ENCODE measurements at places on chromosomes 3 and 15.

- no peak for DNase-seq
These were observed 256.3 kb downstream of the LRTM1 start for GRCh38 chr3:54671511-54671910.

- no peak for DNase-seq
These were observed 33.0 kb upstream of the ANKDD1A start for GRCh38 chr15:64878705-64879104.

- no peak for DNase-seq
These were observed 80.6 kb downstream of the MFSD1 start for GRCh38 chr3:158882445-158882844.

DNA sequence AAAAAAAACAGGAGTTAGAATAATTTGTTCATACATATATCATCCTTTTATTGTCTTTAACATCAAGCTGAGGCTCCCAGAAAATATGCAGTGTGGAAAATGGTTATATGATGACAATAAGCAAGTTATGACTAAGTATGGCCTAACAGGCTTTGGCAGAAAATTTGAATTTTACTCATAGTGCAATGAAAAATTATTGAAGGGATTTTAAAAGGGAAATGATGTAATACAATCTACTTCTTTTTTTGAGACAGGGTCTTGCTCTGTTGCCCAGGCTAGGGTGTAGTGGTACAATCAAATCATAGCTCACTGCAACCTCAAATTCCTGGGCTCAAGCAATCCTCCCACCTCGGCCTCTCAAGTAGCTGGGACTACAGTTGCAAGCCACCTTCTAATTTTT, 78.7 kb downstream of the FAIM start:
- DNase-seq = no peak

DNA sequence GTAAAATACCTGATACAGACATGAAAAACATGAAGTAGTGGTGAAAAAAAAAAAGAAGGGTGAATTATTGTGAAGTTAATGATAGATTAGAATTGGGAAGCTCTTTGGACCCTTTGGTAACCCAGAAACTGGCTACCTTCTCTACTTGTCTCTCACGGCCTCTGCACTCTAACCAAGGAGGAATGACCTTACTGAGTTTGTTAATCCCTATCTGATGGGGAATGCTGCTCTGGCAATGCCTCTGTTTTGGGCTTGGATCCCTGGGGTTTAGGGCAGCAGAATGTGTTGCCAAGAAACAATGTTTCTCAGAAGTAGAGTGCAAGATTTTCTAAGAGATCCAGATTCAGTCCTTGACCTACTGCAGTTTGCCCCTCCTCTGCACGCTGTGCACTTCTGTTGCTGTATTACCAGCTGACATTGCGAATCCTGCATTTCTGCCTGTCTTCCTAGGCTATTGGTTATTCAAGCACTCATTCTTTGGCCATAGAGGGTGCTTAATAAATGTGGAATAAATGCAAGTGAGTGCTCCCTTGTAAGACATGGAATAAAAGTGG, 49.2 kb upstream of the MAP3K13 start:
- no peak for DNase-seq

- DNase-seq = no peak
These were observed 1.2 kb upstream of the BAHD1 start for GRCh38 chr15:40439461-40439959.

GRCh38 chr15:83658430-83659416, 4.8 kb downstream of the ADAMTSL3 start:
- DNase-seq = no peak

- no peak for DNase-seq
These were observed 41.7 kb downstream of the OXSM start for GRCh38 chr3:25831578-25831977.

DNA sequence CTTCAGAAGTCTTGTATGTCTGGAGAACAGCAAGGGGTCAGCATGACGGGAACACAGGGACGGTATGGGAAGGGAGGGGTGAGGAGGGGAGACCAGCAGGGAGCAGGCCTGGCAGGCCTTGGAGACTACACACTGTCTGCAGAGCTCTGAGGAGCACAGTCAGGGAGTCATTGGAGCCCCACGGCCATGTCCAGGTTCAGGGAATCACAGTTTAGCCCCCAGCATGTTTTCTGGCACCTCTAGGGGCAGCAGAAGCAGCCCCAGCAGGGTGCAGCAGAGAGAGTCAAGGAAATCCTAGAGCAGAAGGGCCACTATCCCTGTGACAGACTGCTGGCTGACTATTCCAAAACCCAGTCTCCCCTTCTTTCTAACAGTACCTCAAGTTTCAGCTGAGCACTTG, 3.2 kb downstream of the LAMP3 start:
- DNase-seq = no peak

DNA sequence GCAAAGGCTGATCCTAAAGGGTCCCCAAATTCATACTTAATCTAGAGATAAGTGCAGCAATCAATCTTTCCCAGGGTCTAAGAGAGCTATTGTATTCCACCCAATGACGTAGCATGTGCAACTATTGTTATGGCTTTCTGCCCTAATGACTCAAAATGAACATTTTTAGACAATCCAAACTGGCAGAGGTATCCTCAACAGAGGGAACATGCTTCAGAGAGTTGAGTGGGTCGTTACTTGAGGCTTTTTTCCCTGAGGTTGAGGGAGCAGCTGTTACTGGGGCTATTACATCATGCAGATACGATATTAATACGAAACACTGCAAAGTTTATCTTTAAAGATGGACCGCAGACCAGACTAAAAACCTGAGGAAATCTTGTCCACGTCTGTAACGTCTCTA, 278.3 kb upstream of the WNT5A start:
- DNase-seq = no peak

DNA sequence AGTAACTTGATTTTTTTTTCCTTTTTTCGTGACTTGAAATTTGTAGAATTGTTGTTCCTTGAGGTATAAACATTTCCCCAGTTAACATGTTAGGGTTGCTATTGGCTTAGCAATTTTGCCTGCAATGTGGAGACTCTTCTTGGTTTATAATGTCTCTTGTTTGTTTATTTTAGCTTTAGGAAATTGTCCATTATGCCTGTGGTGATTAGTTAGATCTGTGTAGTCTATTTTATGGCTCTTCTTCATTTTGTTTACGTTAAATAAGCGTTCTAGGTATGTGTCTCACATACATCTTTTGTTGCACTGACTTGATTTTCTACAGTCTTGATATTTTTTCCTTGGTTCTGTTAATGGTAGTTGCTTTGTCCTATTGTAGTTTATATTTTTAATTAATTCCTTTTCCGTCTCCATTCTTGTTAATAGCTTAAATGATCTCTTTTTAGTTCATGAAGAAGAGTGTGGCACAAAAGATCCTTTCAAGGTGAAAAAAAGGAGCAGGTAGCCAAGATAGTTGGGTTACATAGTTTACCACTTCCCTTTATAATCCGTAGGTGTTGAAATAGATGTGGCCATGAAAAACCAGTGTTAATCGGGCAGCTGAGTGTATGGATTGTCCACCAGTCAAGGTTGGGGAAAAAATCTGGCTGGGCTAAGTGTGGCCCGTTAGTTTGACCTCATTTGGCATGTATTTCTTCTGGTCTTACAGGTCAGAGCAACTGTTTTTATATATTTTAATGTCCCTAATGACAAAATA, 12.1 kb downstream of the IQGAP1 start:
- DNase-seq = no peak

- DNase-seq = no peak
These were observed 58.7 kb upstream of the ACAN start for GRCh38 chr15:88744548-88745020.

DNA sequence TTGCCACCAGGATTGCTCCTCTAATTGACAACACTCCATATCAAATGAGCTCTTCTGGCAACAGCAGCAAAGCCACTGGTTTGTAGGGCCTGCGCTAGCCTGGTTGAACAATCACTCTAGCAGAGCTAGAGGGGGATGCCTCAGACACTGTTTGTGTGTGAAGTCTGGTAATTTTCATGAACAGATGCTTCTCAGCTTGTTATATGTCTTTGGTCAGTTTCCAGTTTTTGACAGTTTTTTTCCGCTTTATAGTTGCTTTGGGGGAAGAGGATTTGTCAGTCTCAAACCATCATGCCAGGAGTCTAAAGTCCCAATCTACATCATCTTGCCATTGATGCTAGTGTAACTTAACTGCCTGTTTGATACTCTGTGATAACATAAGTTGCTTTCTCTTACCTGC, 136.0 kb downstream of the HCN4 start:
- DNase-seq = no peak

DNA sequence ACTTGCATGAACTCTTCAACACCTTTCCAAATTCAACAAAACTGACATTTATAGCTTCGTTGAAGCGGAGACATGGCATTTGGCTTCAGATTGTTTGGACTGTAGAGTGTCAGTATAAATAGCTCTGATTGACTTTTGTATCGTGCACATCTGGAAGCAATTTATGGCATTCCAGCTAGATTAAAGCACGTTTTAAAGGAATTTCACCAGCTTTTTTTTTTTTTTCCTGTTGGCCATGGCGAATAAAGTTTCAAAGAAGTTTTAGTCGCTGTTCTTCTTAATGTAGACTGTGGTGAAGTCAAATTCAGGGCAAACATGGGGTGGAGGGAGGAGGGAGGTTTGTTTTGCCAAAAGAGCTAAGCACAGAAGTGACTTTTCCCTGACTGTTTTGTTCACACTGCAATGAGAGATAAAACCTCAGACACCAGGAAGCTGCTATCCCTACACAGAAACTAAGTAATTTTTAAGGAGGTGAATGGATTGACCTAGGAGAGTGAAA, 391.0 kb upstream of the RARB start:
- no peak for DNase-seq

DNA sequence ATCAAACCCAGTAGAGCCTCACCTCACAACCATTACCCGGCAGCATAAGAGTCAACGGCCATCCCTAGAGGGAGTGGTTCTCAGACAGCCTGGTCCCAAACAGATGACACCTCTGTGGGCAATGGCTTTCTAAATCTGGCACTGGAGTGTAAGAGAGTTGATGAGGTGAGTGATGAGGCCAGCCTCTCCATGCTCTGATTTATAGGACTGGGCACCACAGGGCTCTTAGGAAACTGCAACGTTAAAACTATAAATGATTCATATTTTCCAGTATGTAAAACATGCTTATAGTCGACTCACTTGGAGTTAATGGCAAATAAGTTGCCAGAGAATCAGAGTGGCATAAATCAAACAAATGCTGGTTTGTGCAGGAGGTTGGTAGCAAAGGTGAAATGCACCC, 187.7 kb downstream of the GREM1 start:
- no peak for DNase-seq

GRCh38 chr15:50209809-50210208, 27.8 kb downstream of the SLC27A2 start:
- DNase-seq = no peak

DNA sequence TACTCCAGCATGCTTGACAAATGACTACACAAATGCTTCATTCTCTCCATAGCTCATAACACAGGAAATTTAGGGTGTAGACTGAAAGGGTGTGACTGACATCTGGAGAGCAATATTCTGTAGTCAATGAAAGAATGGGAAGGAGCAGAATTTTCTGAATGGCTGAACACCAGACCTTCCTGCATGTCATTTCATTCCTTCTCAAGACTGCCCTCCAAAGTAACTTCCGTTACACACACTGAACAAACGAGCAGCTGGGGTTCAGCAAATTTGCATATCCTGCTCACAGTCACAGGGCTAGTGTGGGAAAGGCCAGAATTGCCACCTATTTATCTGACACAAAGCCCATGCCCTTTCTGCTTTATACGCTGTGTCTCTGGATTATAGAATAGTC, 325.0 kb upstream of the CFAP20DC start:
- DNase-seq = no peak

DNA sequence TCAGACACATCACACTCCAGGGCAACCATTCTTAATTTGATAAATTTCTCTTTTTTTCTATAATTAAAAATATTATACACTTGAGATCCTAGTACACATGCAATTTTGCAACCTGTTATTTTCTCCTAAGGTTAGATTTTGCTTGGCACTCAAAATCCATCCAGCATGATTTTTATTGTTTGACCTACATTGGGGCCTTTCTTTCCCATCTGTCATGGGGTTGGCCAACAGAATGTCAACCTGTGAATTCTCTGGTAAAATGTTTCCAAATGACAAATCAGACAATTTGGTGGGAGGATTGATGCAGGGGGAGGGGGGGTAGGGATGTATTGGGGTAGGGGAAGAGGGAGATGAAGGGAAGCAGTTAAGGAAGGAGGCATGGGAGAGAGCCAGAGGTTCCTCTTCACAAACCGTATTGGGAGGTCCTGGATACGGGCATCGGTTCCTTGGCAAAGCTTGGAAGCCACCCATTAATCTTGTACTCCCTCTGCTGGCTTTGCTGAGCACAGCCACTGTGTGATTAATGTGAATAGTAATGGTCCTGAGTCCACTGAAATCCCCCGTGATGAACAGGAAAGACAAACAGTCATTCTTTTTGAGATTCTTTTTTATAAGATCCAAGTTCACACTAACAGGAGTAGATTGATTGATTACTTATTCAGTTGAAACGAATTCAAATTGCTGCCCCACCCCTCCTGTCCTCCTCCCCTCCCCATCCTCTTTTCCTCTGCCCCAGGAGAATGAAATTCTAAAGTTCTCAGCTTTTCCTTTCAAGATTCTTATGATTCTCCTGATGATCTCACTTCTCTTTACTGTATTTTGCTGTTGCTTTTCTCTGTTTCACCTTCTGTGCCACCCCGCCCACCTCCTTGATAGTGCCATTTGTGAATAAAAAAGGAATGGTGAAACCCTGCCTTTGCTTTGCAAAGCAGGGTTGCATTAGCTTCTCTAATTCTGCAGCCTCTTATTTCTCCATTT, 82.2 kb upstream of the SLC25A26 start:
- DNase-seq = no peak

DNA sequence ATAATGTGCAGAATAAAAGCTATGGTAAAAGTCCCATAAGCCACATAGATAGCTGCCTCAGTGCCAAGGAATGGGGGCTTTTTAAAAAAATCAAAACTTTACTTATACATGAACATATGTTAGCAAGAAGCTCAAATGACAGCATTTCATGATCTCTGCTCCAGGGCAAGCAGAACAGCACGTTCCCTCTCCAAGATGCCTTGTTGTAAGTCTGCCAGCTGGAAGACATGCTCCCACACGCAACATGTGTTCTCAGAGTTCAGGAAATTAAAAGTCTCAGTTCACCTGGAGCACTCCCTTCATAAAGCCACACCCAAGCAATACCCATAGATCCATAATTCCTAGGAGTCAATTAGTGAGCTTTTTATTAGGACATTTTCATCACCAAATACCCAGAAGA, 52.2 kb downstream of the ABI3BP start:
- no peak for DNase-seq

- no peak for DNase-seq
These were observed 11.5 kb upstream of the USP50 start for GRCh38 chr15:50558012-50558411.

GRCh38 chr3:168782193-168782592, 686.5 kb upstream of the GOLIM4 start:
- DNase-seq = no peak

- no peak for DNase-seq
These were observed 6.4 kb downstream of the ITIH4 start for GRCh38 chr3:52824037-52824436.

DNA sequence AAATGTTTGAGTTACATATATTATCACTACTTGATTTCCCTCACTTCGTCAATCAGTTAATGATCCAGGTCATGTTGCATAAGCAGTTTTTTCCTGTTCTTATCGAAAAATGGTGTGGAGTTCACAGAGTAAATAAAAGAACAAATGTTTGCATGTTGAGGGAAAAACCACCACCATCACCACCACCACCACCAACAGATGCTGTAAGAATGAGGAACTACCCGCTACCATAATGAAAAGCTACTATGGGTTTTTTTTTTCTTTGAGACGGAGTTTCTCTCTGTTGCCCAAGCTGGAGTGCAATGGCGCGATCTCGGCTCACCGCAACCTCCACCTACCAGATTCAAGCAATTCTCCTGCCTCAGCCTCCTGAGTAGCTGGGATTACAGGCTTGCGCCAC, 27.6 kb downstream of the RUBCN start:
- DNase-seq = no peak

- no peak for DNase-seq
These were observed 276.9 kb upstream of the IL12A start for GRCh38 chr3:159711560-159712333.

Data from lower lobe of right lung (tissue), 2 donors.